ENCODE measurements at places on chromosomes 13 and 19.
A peak's percentile ranks its signal among the peaks of the same experiment; 100 is the strongest.

DNA sequence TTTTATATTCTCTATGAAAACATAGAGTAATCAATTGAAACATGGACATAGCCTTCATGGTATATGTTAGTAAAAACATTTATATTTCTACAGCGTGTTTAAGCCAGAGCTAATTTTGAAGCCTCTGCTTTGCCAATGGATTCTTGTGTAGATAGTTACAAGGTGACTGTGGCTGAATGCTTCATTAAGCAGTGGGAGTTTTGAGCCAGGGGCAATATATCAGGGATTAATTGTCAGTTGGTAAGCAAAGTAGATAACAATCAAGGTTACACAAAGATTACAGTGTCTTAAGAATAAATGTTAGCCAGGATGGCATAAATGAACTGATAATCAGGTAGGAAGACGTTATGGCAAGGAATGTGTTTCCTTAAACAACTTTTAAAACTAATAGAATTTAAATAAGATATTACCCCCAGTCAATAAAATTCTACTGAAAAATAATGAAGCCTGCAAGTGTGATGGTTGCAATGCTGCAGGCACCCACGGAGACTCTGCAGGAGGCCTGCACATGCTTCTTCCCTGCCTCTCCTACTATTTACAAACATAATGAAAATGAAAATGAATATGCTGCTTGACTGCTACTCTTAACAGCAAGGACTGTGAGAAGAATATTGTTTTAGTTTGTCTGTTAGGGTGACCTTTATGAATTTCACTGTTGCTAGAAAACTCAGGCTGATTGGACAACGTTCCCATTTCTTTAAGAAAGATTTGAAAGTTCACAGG is 588.5 kb downstream of the GPC5 start:
- no peak for DNase-seq

DNA sequence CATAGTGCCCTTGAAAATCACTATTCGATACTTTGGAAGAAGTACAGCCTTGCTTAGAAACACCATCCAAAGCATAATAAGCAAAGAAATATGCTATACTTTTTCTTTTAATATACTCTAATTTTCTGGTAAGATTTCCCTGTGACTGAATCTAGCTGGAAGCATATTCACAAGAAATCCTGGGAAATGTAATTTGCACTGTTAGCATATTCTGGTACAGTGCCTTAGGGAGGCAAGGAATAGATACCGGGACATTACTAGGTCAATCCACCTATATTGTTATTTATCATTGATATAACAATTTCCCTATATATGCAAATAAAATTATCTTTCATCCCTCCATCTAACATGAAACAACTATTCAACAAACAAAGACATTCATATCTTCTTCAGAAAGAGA is 1131.3 kb upstream of the PRR20A start:
- DNase-seq = no peak

DNA sequence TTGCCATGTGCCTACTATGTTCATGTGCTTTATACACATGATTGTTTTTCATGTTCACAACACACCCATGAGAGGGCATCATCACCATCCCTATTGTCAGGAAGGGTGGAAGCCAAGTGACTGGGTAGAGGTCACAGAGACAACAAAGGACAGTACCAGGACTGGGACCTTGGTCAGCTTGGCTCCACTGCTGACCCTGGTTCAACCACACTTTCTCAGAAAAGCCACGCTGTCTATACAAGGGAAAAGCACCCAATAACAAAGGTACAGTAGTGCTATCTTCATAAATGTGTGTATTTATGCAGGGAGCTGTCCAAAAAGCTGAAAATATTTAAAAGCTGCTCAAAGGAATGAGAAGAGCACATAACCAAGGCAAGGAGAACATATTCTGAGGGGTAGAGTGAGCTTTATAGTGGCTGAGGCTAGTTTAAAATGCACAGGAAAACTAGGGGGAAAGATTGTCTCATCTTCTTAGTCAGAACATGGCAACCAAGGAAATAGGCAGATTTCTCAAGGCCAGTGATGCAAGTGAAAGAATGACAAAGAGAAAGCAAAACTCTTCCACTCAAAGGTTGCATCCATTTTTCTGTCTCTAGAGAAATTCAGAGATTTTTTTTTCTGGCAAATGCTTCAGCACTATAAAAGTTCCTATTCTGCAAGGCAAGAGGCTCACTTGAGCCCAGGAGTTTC is 415.0 kb downstream of the FOXO1 start:
- no peak for DNase-seq

- no peak for DNase-seq
Measured at GRCh38 chr19:7242601-7243258, 51.5 kb downstream of the INSR start.

DNA sequence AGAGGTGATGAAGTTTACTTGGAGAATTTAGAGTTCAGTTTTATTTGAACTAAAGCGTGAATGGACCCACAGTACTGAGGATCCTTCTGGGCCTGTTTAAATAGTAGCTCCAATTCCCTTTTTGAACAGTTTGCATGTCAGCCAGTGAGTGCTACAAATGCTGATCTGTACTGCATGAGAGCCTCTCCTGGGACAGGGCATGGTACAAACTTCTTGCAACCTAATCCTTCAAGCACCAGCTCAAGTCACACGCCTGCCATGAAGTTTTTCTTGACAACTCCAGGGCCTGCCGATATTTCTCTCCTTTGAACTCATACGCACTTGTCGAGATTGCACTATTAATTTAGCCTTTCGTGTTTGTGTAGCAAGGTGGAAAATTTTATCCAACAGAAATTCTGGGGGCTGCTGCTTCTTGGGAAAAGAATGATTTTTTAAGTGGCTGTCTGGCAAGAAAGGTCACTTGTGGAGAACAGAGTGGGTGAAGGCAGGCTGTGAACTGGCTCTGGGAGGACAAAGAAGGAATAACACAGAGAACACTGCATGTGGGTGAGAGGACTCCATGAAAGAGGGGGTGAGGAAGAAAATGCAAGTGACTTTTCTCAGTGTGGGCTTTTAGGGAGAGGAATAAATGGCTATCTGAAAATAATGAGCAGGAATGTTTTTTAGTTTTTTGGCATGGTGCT is 192.5 kb downstream of the NDFIP2 start:
- no peak for DNase-seq

- no peak for DNase-seq
Measured at GRCh38 chr13:51697181-51697580, 106.8 kb downstream of the DHRS12 start.

GRCh38 chr13:38941353-38941945 is 49.2 kb downstream of the STOML3 start:
- no peak for DNase-seq

DNA sequence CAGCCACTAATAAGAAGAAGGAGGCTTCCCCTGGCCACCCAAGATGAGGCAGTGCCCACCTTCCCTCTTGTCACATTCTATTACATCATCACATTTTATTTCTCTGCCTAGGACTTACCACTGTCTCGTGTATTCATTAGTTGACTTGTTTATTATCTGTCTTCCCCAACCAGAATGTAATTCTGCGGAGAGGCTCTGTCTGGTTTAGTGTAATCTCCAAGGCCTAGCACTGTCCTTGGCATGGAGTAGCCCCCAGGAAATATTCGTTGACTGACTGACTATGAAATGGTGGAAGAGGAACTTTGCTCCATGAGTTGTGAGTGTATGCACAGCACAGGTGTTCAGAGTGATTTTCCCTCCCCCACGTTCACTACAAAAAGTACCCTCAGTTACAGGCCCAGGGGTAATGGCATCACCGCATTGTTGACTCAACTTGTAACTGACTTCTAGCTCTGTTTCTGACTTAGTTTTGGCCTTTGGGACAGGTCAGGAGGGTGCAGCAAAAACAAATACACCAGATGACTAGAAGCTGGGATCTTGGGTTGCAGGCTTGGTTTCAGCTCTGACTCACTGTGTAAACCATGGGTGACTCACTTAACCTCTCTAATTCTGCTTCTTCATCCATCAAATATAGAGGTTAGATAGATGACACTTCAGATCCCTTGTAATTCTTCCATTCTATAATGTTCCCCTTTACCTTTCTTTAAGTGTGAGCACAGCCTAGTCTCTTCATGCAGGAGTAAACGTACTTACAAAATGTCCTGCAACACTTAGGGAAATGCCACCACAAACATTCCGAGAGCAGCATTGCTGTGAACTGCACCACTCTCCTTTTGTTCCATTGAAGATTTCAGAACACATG is 229.7 kb downstream of the KCNRG start:
- peak; percentile 30 for DNase-seq

DNA sequence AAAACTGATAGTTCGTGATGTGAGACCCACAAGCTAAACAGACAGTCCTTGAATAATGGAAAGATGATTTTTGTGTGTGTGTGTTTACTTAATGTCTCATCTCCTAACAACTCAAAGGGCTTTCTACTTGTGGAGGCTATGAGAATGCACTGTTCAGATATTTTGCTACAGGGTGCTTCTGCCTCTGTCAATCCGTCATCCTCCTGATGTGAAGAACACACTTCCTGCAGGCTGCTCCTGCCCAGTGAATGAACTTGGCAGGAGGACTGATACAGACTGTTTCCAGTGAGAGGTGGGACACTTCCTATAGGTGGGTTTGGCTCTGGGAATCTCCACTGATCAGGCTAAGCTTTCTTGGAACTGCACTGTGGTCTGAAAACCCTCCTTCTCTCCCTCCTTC is 168.4 kb upstream of the STARD13 start:
- DNase-seq = no peak

GRCh38 chr19:6952956-6953355 is 65.6 kb downstream of the ADGRE1 start:
- DNase-seq = no peak

GRCh38 chr13:90118467-90119071 is 1228.9 kb upstream of the MIR17HG start:
- no peak for DNase-seq

DNA sequence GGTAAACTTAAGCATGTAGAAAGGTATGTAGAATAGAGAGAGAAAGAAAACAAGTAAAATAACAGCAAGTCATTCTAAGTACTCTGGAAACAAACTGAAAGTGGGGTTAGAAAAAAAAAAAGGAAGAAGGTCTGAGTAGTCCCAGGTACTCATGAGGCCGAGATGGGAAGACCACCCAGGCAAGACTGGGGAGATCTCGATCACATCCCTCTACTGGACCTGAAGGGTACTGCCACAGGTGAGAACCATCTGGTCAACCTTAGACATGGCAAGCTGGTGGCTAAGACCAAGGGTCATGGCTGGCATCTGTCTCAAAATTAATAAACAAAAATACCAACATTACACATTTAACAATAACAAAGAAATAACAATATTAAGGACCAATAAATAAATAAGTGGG is 36.3 kb upstream of the ZNF724 start:
- no peak for DNase-seq

DNA sequence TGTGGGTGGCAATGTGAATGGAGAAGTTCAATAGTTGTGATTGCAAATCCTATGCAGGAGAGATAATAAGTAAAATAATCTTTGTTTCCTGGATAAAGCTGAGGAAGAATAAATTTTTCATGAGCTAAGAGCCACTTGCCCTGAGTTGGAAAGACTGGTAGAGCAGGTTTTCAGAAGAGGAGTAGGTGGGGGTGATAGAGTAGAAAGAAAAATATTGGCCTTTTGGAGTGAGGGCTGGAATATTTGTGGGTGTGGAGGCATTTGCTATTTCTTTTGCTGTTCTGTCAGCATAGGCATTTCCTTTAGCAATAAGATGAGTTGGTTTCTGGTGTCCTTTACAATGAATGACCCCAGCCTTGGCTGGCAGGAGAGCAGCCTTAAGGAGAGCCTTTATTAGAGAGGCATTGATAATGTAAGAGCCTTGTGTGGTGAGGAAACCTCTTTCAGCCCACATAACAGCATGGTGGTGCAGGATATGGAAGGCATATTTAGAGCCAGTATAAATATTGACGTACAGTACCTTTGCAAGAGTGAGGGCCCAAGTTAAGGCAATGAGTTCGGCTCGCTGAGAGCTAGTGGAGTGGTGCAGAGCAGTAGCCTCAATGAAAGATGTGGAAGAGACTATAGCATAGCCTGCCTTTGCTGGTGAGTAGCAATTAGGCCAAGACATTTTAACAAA is 11.6 kb upstream of the ZNF431 start:
- DNase-seq = no peak

DNA sequence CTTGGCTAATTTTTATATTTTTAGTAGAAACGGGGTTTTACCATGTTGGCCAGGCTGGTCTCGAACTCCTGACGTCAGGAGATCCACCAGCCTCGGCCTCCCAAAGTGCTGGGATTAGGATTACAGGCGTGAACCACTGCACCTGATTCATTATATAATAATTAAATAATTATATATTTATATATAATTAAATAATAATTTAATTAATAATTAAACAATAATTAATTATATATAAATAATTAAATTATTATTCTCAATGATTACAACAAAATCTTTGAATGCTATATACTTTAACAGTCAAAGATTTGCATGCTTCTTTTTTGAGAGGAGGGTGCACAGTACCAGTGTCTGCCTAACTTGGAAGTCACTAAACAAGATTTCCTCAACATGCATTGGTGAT is 872.3 kb downstream of the EFNB2 start:
- no peak for DNase-seq

DNA sequence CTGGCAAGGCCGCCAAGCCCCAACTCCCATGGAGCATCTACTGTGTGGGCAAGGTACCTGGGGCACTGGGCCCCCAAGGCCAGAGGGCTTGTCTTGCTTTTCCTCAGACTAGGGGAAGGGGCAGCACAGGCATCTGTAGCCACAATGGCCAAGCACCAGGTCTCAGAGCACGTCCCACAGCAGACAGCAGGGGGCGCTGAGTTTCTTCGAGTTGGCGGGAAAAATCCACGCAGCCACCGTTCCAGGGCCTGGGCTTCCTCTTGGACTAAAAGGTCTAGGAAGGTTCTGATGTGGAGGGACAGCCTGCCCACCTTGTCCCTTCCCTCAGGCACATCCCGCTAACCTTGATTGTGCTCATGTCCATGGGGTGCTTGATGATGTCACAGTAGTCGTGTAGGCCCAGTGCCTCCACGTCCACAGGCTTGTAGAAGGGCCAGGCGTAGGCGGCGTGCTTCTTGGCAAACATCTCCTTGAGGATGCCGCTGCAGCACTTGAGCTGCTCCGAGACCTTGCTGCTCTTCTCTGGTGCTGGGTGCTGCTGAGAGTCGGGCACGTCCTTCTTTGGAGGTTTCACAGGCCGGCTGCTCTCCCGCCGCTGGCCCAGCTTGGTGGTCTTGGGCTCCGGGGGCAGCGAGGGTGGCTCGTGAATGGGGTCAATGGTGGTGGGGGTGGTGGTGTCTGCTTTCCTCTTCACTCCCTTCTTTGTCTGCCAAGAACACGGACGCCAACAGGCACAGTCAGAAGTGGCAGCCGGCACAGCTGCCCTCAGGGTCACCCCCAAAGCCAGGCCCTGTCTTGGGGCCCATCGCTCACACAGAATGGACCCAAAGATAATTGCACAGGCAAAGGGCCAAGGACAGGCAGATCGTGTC is 32.0 kb upstream of the EPHX3 start:
- peak; percentile 67 for DNase-seq

DNA sequence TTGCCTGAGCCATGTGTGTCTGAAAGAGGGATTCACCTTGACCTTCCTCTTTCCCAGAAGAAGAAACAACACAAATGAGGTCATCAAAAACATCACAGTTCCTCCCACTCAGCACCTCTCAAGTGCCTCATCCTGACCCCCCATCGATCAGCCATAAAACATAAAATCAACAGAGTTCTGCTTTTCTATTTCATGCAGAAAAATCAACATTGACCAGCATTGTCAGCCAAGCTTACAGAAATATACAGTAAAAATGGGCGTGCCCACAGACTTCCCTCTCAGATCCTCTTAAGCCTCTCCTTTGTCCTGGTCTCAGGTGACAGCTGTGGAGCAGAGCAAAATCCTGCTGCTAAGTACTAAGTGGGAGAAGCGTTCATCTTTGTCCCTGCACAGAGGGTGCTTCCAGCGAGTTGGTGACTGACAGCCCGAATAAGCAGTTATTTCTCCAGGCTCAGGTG is 213.3 kb downstream of the OLFM4 start:
- DNase-seq = no peak

GRCh38 chr19:11373166-11373884 is 1.1 kb upstream of the SWSAP1 start:
- no peak for DNase-seq

Measured in activated CD4-positive, alpha-beta T cell treated with anti-CD3 and anti-CD28 coated beads, Interleukin-2, amount 50 U/mL, for 4 hours (primary cell).